ENCODE measurements at places on chromosomes 5 and 9. TPM values are rescaled to one million over a fixed set of nuclear protein-coding genes. Genes with fewer than 3 reads are reported as not detected.

PCDHB7 gene
- polyA plus RNA-seq: not detected

- H3K27me3 ChIP-seq: no peaks in the 10 kb centered on the region
- no peaks in the 10 kb centered on the region for H3K4me1 ChIP-seq
- H3K36me3 ChIP-seq: no peaks in the 10 kb centered on the region
- H3K27ac ChIP-seq: no peak overlapping the region
- no peak overlapping the region for H3K4me3 ChIP-seq
Observed at GRCh38 chr9:126939821-126940221, 25.2 kb downstream of the RALGPS1 start.

- peaks cover 4% of the 10 kb centered on the region for H3K27me3 ChIP-seq
- no peaks in the 10 kb centered on the region for H3K4me1 ChIP-seq
- no peak overlapping the region for H3K4me3 ChIP-seq
- H3K36me3 ChIP-seq: no peaks in the 10 kb centered on the region
- H3K27ac ChIP-seq: no peak overlapping the region
- DNase-seq: no peak
Observed at GRCh38 chr5:159061834-159062474, 37.8 kb downstream of the EBF1 start.

GRCh38 chr5:173729079-173729765, 112.8 kb upstream of the BOD1 start:
- no peaks in the 10 kb centered on the region for H3K4me1 ChIP-seq
- H3K27me3 ChIP-seq: no peaks in the 10 kb centered on the region
- no peak overlapping the region for H3K4me3 ChIP-seq
- no peaks in the 10 kb centered on the region for H3K36me3 ChIP-seq
- H3K27ac ChIP-seq: no peak overlapping the region

GRCh38 chr9:135474915-135475314, 4.7 kb upstream of the PPP1R26 start:
- no peak overlapping the region for H3K27ac ChIP-seq
- no peak for DNase-seq
- peaks cover 7% of the 10 kb centered on the region for H3K27me3 ChIP-seq
